Chondrocyte (in vitro differentiated cells): ENCODE measurements at places on chromosomes 12 and 14. TPM values are rescaled to one million over a fixed set of nuclear protein-coding genes. Genes with fewer than 3 reads are reported as not detected.

DNA sequence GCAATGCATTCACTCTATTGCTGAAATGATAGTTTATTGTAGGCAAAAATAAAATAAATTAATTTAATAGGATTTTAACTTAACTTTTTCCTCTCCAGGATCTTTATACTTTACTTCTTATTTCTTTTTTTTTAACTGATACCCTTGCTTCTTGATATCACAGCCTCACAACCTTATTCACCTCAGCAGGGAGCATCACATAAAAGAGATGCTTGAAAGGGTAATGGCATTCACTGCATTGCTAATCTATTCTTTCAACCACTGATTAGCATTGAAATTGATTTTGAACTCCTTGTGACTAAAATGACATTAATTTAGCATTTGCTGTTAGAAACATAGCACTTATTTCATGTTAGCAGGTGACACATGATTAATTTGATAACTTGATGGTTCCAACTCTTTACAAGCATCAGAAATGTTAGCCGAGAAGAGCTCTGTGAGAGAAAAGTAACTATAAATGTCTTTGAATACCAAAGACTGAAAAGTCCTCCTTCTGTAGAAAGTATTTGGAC is 689.5 kb upstream of the MGAT4C start:
- peaks cover 4% of the 10 kb centered on the region for H3K27me3 ChIP-seq
- no peak overlapping the region for H3K27ac ChIP-seq
- no peaks in the 10 kb centered on the region for H3K4me1 ChIP-seq
- no peaks in the 10 kb centered on the region for H3K36me3 ChIP-seq
- DNase-seq, result no peak

DNA sequence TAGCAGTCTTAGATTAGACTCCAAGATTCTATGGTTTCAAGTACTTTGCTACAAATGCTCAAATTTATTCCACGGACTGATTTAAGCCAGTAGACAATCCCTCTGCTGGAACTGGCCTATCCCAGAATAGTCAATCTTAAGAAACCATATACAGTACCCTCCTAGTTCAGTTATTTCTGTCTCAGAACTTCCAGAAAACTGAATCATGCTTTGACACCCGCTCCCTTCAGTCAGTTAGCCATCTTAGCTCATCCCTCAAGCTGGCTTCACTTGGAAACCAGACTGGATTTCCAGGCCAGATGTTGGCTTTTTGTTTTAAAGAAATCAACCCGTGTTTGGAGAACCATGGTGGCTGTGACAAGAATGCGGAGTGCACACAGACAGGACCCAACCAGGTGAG is 125.5 kb downstream of the NT5DC3 start:
- no peaks in the 10 kb centered on the region for H3K36me3 ChIP-seq
- H3K4me1 ChIP-seq, result no peaks in the 10 kb centered on the region
- H3K27ac ChIP-seq, result no peak overlapping the region
- no peak overlapping the region for H3K4me3 ChIP-seq
- peaks cover 5% of the 10 kb centered on the region for H3K27me3 ChIP-seq

DNA sequence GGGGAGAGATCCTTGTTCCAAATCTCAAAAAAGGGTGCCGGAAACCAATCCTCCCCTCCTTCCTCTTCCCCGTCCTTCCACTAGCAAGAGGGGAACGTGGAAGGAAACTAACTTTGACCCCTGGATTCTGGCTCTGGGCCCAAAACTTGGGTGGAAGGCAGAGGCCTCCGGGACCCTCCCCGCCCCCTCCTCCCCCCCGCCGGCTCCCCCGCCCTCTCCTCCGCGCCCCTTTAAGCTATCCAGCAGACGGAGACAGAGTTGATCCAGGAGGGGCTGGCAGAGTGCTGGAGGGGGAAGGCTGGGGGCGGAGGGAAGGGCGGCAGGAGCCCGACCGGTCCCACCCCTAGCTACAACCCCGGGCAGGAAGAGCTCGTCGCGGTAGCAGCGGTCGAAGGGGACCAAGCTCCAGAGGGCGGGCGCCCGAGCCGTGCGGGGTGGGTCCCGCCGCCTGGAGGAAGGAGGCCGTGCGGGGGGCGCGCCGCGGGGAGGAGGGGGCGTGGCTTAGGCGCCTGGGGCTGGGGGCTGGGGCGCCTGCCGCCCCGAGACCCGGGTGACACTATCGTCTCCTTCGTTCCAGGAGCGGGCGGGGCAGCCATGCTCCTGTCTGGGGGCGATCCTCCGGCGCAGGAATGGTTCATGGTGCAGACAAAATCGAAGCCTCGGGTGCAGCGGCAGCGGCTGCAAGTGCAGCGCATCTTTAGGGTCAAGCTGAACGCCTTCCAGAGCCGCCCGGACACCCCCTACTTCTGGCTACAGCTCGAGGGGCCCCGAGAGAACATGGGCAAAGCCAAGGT is at the start of gene NYNRIN:
Gene NYNRIN, plus strand, starts transcription at position 351 of the 794 bp plus-strand sequence. Its CDS starts 244 bp downstream, at position 595.
- no peak for DNase-seq
- no peaks in the 10 kb centered on the region for H3K36me3 ChIP-seq
- H3K4me3 ChIP-seq, result peak within 1 kb of the TSS; percentile 88
- peaks cover 72% of the 10 kb centered on the region for H3K4me1 ChIP-seq

KRT73 gene
- not detected in 3 replicates for total RNA-seq

- no peak overlapping the region for H3K27ac ChIP-seq
- H3K36me3 ChIP-seq, result peaks cover 4% of the 10 kb centered on the region
- H3K4me1 ChIP-seq, result peaks cover 4% of the 10 kb centered on the region
- DNase-seq, result no peak
- no peak overlapping the region for H3K4me3 ChIP-seq
Observed at GRCh38 chr14:55530464-55530863, 49.5 kb upstream of the KTN1 start.

ANO2 gene
- total RNA-seq, result 0.44 to 0.73 TPM (median 0.47 TPM) in 3 replicates

DNA sequence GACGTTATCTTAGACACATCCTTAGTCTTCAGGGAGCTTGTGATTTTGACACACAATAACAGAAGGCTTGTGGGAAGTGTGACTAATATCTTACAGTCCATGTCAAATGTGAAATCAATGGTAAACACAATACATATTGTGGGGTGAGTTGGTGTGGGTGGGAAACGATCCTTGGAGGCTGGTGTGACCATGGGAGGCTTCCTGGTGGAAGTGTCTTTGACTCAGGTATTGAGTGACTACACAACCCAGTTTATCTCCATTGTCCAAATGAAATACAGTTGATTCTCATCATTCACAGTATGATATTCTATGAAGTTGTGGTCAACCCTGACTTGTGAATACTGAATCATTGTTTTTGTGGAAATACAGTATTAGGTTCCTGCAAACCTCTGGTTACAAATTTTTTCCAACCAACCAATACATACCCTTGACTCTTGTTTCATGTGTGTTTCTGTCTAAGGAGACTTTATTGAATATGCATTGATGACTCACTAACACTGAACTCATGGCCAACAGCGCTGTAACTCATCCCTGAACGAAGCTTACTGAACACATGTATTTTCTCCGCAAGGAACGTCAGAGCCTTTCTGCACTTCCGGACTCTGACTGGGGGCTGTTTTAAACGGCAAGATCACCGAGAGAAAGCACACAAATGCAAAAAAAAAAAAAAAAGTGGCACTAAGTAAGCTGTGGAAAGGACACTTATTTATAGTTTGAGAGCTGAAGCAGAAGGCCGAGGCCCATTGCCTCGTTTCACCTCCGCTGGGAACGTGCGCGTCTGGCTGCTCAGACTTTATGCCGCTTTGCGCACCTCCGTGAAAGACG is 59.0 kb downstream of the CLMN start:
- H3K27me3 ChIP-seq, result no peaks in the 10 kb centered on the region
- DNase-seq, result no peak
- H3K4me1 ChIP-seq, result peaks cover 38% of the 10 kb centered on the region

DNA sequence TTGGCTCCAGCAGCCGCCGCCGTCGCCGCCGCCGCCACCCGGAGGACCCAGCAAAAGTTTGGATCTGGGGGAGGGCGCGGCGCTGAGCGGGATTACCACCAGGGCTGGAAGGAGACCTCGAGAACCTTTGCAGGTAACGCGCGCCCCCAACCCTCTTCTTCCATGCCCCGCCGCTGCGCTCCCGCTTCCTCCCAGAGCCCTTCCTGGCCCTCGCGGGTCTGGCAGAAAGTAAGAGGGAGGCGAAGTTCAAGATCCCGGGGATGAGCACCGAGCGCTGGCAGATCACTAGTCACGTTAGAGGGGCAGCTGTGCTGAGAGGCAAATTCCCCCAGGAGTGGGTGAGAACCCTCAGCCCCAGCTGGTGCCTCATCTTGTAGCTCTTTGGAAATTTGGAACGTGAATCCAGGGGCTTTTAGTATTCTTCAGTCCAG is 3.9 kb downstream of the FLRT2 start:
- peaks cover 51% of the 10 kb centered on the region for H3K4me1 ChIP-seq
- no peak for DNase-seq
- H3K4me3 ChIP-seq, result peak overlapping the region; percentile 91
- H3K36me3 ChIP-seq, result no peaks in the 10 kb centered on the region
- peak overlapping the region; percentile 88 for H3K27ac ChIP-seq

PZP gene
- not detected in 3 replicates for total RNA-seq

DNA sequence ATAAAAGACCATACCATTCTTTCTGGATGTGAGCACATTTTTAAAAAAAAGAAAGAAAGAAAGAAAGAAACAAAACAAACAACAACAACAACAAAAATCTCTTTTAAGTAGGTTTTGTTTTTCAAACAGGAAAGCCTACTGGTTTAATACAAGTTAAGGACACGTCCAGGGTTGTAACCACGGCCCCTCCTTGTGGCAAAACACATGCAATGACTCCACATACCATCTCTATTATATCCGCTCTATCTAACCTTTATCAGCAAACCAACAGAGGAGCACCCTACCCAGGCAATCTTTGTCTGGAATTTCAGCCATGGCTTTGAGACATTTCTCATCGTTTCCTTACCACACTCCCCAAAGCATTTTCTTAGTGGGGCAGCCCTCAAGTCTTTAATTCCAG is 360.5 kb upstream of the TMPO start:
- H3K4me1 ChIP-seq, result no peaks in the 10 kb centered on the region
- DNase-seq, result no peak
- no peak overlapping the region for H3K4me3 ChIP-seq
- no peaks in the 10 kb centered on the region for H3K36me3 ChIP-seq

DNA sequence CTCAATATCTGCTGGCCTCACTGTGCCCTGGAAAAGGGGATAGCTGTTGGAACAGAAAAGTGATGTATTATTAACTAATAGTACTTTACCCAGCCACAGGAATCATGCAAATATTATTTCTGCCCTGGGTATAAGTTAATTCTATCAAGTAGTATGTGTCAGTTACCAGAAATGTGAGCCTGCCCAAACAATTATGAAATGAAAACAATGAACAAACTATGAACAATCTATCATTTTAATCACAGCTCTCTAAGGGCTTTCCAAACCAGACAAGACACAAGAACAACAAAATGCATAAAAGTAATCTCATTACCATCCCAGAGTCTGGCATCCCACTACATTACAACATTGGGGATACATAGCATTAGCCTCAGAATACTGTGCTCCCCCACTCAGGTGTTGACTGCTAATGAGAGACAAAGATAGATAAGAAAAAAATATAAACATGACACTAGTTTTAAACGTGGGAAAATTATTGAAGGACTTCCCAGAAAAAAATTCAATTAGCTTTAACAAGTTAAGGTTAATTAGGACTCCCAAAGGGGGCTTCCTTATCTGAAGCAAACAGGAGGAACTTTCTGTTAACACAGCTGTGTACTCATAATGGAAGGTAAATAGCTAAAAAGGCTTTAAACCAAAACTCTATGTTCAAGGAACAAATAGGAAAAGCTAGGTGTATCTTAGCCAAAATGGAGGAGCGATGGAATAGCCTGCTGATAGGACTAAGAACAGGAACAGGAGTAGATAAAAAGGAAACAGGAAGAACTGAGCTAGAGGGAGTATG is 3.3 kb downstream of the DCAF5 start:
- H3K4me1 ChIP-seq, result peaks cover 46% of the 10 kb centered on the region
- H3K36me3 ChIP-seq, result peaks cover 5% of the 10 kb centered on the region
- peak overlapping the region; percentile 92 for H3K4me3 ChIP-seq
- H3K27ac ChIP-seq, result peak overlapping the region; percentile 77
- DNase-seq, result no peak

DNA sequence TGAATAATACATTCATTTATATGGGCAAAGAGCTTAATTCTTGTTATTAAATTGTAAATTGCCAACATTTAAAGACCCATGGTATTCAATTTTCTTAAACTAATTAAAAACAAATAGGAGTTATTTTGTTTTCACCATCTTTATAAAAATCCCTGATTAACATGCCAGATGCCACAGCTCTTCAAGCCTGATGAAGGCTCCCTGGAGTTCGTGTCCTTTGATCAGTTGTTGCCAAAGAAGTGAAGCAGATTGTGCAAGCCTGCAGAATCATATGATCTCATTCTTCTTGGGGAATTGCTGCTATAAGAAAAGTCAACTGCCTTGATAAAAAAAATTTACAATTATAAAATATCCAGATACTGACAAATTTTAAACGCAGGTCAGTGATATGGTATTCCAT is 288.3 kb upstream of the PPFIA2 start:
- H3K36me3 ChIP-seq, result no peaks in the 10 kb centered on the region
- no peak for DNase-seq
- H3K27ac ChIP-seq, result no peak overlapping the region
- H3K27me3 ChIP-seq, result peaks cover 2% of the 10 kb centered on the region
- H3K4me3 ChIP-seq, result no peak overlapping the region
- no peaks in the 10 kb centered on the region for H3K4me1 ChIP-seq

DNA sequence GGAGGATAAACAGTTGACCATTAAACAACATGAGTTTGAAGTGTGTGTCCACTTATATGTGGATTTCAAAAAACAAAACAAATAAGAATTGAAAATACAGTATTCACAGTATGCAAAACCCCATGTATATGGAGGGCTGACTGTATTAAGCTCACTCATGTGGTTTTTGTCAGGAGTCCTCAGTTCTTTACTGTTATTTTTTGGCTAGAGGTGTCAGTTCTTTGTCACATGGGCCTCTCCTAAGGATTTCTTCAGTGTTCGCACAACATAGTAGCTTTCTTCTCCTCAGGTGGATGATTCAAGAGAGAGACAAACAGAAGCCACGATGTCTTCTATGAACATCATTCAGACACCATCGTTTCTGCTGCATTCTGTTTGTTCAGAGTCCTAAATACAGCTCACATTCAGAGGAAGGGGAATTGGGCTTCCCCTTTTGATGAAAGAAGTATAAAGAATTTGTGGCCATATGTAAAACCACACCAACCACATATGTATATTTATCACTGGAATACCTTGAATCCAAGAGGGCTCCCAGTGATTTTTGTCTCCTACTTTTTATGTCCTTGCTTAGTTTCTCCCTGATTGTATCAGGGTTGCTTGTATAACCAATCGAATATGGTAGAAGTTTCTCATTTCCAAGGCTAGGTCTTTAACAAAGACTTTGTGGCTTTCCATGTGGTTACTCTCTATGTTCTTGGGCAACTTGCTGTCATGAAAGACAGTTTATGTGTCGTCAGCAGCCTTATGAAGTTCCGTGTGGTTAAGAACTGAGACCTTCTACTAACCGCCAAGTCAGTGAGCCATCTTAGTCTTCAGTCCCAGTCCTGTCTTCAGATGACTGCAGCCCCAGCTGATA is 18.9 kb downstream of the MNAT1 start:
- peaks cover 37% of the 10 kb centered on the region for H3K4me1 ChIP-seq
- H3K4me3 ChIP-seq, result no peak overlapping the region
- DNase-seq, result no peak
- H3K27me3 ChIP-seq, result no peaks in the 10 kb centered on the region
- H3K36me3 ChIP-seq, result no peaks in the 10 kb centered on the region

SCARB1 gene
- total RNA-seq, result 20.1 to 30.0 TPM (median 20.4 TPM) in 3 replicates

GRCh38 chr12:26118308-26118707 is 6.5 kb downstream of the BHLHE41 start:
- H3K4me1 ChIP-seq, result peaks cover 33% of the 10 kb centered on the region
- no peak for DNase-seq
- no peaks in the 10 kb centered on the region for H3K36me3 ChIP-seq
- H3K27me3 ChIP-seq, result no peaks in the 10 kb centered on the region
- H3K4me3 ChIP-seq, result no peak overlapping the region

FAM186B gene
- 0.27 to 0.51 TPM (median 0.46 TPM) in 3 replicates for total RNA-seq

BMP4 gene
- total RNA-seq, result 2.9 to 9.0 TPM (median 3.4 TPM) in 3 replicates
